Activated naive CD8-positive, alpha-beta T cell treated with anti-CD3 and anti-CD28 coated beads, Interleukin-2, amount 10 ng/mL, durations not matched to agents 7 days and 5 days (primary cell): ENCODE measurements at places on chromosomes 12 and 14.

DNA sequence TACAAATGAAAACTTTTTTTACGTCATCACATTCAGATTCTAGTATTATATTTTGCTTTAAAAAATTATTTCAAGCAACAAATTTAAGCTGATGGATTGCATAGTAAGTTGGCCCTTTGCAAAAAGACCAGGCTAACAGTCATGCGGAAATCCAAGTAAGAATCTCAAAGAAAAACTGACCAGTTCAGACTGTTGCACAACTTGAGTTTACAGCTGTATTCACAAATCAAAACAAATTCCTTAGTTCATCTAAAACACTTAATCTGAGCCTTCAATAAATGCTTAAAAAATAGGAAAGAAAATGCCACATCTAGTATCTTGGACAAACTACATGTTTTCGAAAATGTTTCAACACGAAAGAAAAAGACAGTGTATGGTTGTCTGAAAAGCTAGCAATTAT, 847 bp downstream of the CCDC59 start:
- peaks cover 25% of the 10 kb centered on the region for H3K36me3 ChIP-seq
- H3K4me1 ChIP-seq = peaks cover 24% of the 10 kb centered on the region
- H3K4me3 ChIP-seq = peak overlapping the region; percentile 97
- no peak for DNase-seq

- H3K27me3 ChIP-seq = no peaks in the 10 kb centered on the region
- no peak overlapping the region for H3K27ac ChIP-seq
- H3K36me3 ChIP-seq = peaks cover 16% of the 10 kb centered on the region
- H3K4me3 ChIP-seq = no peak overlapping the region
Observed at GRCh38 chr14:93023802-93024434, 91.8 kb downstream of the ITPK1 start.

- no peaks in the 10 kb centered on the region for H3K27me3 ChIP-seq
- no peak for DNase-seq
- no peak overlapping the region for H3K27ac ChIP-seq
- H3K4me3 ChIP-seq = no peak overlapping the region
- peaks cover 2% of the 10 kb centered on the region for H3K36me3 ChIP-seq
Observed at GRCh38 chr12:46664761-46665287, 161.0 kb downstream of the SLC38A4 start.

- H3K27me3 ChIP-seq = peaks cover 2% of the 10 kb centered on the region
- peak; percentile 45 for DNase-seq
- no peak overlapping the region for H3K4me3 ChIP-seq
- H3K36me3 ChIP-seq = no peaks in the 10 kb centered on the region
- H3K4me1 ChIP-seq = no peaks in the 10 kb centered on the region
Observed at GRCh38 chr14:52043690-52044089, 25.2 kb downstream of the NID2 start.
